ENCODE measurements at places on chromosomes 1 and 21. TPM values are rescaled to one million over a fixed set of nuclear protein-coding genes. Genes with fewer than 3 reads are reported as not detected.

DCST1 gene
- not detected for total RNA-seq

ITLN1 gene
- 1,070 TPM for total RNA-seq

KLHL12 gene
- total RNA-seq, result 25.2 TPM

NMNAT1 gene
- total RNA-seq, result 4.7 TPM

ANKRD35 gene
- 1.9 TPM for total RNA-seq

CYP4A22 gene
- 1.0 TPM for total RNA-seq

KIRREL1 gene
- 67.0 TPM for total RNA-seq

GJB4 gene
- not detected for total RNA-seq

AIM2 gene
- 5.2 TPM for total RNA-seq

Data from omental fat pad (tissue), 4 donors.